ENCODE measurements at places on chromosomes 16 and 17.

GRCh38 chr17:30117675-30118081 is 1.1 kb downstream of the NSRP1 start:
- no peak for DNase-seq

- DNase-seq = no peak
Measured at GRCh38 chr17:2070241-2071023, 15.5 kb downstream of the HIC1 start.

DNA sequence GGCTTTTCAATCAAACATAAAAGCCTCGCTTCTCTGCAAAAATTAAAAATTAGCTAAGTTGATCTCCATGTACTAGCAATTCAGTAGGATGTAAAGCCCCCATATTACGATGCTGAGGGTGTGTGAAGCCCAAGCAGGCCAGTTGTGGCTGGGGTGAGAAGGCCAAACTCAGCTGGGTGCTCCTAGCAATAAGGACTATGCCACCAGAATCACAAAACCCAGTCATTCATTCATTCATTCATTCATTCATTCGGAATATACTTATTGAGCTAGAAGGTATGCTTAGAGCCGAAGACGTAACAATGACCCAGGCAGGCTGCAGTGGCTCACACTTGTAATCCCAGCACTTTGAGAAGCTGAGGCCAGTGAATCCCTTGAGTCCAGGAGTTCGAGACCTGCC is 3.9 kb upstream of the CRYBA1 start:
- DNase-seq = no peak

GRCh38 chr17:40351359-40352236 is 12.9 kb downstream of the GJD3 start:
- DNase-seq = no peak

DNA sequence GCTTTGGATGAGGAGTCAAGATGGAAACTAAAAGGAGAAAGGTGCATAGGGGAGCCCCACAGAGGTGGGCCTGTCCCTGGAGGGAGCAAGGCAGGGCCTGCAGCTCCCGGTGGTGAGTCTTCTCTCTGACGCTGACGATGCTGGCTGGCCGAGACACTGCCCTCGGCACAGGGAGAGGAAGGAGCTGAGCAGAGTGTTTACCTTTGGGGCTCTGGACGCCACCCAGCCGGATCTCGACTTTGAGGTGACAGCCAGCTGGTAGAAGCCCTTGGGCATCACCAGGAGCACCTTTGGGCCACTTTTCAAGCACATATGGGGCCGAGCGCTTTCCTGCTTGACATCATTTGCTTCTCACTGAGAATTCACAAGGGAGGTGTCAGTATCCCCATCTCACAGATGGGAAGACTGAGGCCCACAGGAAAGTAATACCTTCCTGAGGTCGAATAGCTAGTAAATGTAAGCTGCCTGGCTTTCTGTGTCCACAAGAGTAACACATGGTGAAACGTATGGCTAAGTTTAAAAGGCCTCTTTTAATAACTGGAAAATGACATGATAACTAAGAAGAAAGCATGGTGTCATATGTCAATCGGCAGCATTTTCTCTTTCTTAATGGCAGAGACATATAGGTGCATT is 294.3 kb upstream of the TNRC6C start:
- DNase-seq = no peak

GRCh38 chr16:72125635-72126428 is 32.2 kb downstream of the DHX38 start:
- DNase-seq = no peak

- no peak for DNase-seq
Measured at GRCh38 chr16:2468233-2468724, 2.8 kb upstream of the NTN3 start.

- peak; percentile 66 for DNase-seq
Measured at GRCh38 chr17:35244341-35245195, 1.7 kb downstream of the SLFN5 start.

DNA sequence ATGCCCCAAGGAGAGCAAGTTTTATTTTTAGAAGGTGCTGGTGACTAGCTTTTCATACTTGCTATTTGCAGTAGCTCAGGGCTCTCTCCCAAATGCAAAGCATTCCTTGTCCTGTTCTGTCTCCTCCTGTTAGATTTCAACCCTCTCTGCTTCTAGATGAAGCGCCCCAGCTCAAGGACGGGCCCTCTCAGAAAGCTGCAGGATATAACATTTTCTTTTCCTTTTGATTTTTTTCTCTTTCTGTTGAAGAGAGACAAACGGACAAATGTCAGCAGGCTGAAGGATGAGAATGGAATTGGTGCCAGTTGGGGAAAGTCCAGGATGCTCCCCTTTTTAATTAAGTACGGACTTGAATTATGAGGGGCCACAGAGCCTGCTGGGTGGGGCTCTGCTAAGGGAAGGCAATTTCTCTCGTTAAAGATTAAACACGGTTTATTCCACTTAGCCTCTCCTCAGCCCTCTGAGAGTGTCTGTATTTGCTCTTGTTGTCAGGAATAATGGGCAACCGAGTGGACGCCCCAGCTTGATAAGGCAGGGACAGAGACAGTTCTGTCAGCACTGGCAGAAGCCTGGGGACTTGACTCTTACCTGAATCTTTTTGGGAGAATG is 6.2 kb upstream of the ETV4 start:
- DNase-seq = no peak

- no peak for DNase-seq
Measured at GRCh38 chr16:66490774-66491715, 58.9 kb downstream of the TK2 start.

All from activated T-helper 1 cell treated with Interleukin-2 at 50 U/mL for 16 hours (primary cell).